ENCODE measurements at places on chromosomes 4 and X. TPM values are rescaled to one million over a fixed set of nuclear protein-coding genes. Genes with fewer than 3 reads are reported as not detected.

- no peak overlapping the region for H3K4me3 ChIP-seq
- no peak overlapping the region for H3K27ac ChIP-seq
- no peaks in the 10 kb centered on the region for H3K4me1 ChIP-seq
- DNase-seq: no peak
- peaks cover 8% of the 10 kb centered on the region for H3K36me3 ChIP-seq
- no peaks in the 10 kb centered on the region for H3K27me3 ChIP-seq
Observed at GRCh38 chr4:88275516-88275915, 8.8 kb downstream of the PPM1K start.

DNA sequence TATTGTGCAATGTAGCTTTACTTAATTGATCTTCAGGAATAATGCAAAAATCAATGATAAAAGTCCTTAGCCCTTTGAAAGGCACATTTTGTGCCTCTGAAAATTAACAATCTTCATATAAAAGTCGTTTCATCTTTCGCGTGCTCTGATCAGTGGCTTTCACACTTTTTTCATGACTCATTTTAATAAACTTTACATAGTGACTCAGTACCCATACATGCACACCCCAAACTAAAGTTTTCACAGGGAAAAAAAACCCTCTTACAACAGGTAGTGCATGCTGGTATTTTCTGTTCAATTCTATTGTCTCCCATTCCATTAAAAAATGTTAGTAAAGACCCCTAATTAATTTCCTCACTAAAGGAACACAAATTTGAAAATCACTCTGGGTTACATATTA, 21.5 kb downstream of the RWDD4 start:
- no peaks in the 10 kb centered on the region for H3K27me3 ChIP-seq
- no peak overlapping the region for H3K27ac ChIP-seq
- peaks cover 3% of the 10 kb centered on the region for H3K4me1 ChIP-seq
- H3K36me3 ChIP-seq: no peaks in the 10 kb centered on the region

- H3K36me3 ChIP-seq: no peaks in the 10 kb centered on the region
- no peak overlapping the region for H3K27ac ChIP-seq
- H3K27me3 ChIP-seq: no peaks in the 10 kb centered on the region
- no peak overlapping the region for H3K4me3 ChIP-seq
- DNase-seq: no peak
- no peaks in the 10 kb centered on the region for H3K4me1 ChIP-seq
Observed at GRCh38 chr4:15568821-15569220, 86.3 kb downstream of the FBXL5 start.

GRCh38 chr4:174580597-174580996, 58.3 kb upstream of the HPGD start:
- no peak for DNase-seq
- H3K27me3 ChIP-seq: no peaks in the 10 kb centered on the region
- H3K36me3 ChIP-seq: no peaks in the 10 kb centered on the region
- H3K4me1 ChIP-seq: no peaks in the 10 kb centered on the region

DNA sequence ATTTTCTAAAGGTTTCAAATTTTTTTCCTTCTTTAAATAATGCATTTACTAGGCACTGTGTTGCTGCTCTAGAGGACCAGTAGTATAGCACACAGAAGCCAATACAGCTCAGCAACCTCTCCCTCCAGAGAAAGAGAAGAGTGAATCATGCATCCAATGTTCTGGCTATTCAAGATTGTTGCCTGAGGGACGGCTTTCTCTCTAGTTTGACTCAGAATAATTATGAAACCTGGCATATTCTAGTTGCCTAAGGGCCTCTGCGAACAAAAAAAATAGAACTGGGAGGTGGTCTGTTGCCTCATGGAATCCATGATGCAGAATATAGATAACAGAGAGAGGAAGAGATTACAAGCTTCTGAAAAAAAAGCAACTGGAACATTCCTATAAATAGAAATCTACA, 1233.3 kb upstream of the PABPC4L start:
- H3K27ac ChIP-seq: no peak overlapping the region
- H3K36me3 ChIP-seq: no peaks in the 10 kb centered on the region
- no peaks in the 10 kb centered on the region for H3K27me3 ChIP-seq
- no peaks in the 10 kb centered on the region for H3K4me1 ChIP-seq

GRCh38 chr4:176011529-176011928, 54.1 kb upstream of the WDR17 start:
- no peaks in the 10 kb centered on the region for H3K4me1 ChIP-seq
- H3K36me3 ChIP-seq: no peaks in the 10 kb centered on the region
- no peak overlapping the region for H3K27ac ChIP-seq
- H3K4me3 ChIP-seq: no peak overlapping the region

DNA sequence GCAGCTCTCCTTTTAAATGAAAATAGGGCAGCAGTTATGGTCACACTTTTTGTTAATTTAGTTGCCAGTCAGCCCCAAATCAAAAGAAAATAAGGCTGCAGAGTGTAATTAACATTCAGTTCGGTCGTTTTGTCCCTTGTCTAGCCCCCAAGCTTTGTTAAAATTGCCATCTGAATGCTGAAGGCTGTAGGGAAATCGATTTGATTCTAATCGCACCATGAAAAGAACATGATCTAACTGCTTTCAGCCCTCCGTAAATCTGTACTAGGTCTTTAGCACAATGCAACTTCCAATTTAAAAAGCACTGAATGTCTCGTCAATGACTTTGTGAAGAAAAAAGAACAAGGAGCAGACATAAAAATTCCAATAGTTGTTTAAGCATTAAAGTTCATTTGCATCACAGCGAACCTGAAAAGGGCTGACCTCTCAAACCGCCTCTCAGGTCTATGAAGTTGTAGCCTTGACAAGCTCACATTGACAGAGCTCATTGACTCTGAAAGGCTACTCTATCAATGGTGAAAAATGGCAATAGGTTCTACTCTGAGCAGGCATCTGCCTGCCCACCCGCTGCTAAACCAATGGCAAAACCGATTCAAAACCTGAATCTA, 48.9 kb downstream of the CHIC2 start:
- H3K36me3 ChIP-seq: no peaks in the 10 kb centered on the region
- peaks cover 11% of the 10 kb centered on the region for H3K4me1 ChIP-seq
- no peaks in the 10 kb centered on the region for H3K27me3 ChIP-seq

DNA sequence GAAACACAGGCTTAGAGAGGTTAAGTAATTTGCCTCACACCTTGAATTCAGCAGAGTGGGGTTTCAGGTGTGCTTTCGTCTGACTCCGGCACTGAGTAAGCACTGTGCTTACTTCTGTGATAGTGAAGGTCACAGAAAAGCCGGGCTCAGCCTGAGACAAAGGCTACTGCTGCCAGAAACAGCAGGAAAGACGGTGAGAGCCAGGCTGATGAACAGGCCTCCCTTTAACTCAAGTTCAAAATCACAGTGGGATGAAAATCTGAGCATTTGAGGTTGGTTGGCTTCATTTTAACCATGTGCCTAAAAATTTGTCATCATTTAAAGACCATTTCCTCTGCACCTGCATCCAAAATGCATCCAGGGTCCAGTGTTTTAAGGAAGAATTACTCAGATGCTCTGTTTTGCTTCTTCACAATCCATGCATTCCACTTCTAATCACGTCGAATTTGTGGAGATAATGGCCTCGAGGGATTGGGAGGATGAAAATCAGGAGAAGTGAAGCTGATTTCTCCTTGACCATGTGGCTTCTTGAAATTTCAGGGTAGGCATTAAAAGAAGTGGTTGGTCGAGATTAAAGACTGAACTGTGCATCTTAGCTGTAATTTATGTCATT, 121.2 kb upstream of the LNX1 start:
- no peak overlapping the region for H3K4me3 ChIP-seq
- H3K36me3 ChIP-seq: no peaks in the 10 kb centered on the region
- H3K27ac ChIP-seq: no peak overlapping the region
- DNase-seq: no peak
- H3K27me3 ChIP-seq: no peaks in the 10 kb centered on the region

- H3K4me1 ChIP-seq: no peaks in the 10 kb centered on the region
- no peak for DNase-seq
- no peaks in the 10 kb centered on the region for H3K27me3 ChIP-seq
- H3K36me3 ChIP-seq: no peaks in the 10 kb centered on the region
- H3K4me3 ChIP-seq: no peak overlapping the region
Observed at GRCh38 chrX:35380808-35381700, 417.1 kb upstream of the MAGEB16 start.

GRCh38 chrX:102745513-102745856, 24.9 kb downstream of the GPRASP3 start:
- H3K27ac ChIP-seq: peak overlapping the region; percentile 36
- DNase-seq: no peak
- H3K4me3 ChIP-seq: peak overlapping the region; percentile 65
- H3K36me3 ChIP-seq: no peaks in the 10 kb centered on the region
- no peaks in the 10 kb centered on the region for H3K27me3 ChIP-seq

- H3K4me1 ChIP-seq: peaks cover 2% of the 10 kb centered on the region
- H3K27me3 ChIP-seq: no peaks in the 10 kb centered on the region
- peak overlapping the region; percentile 73 for H3K27ac ChIP-seq
- no peak for DNase-seq
- no peak overlapping the region for H3K4me3 ChIP-seq
- H3K36me3 ChIP-seq: no peaks in the 10 kb centered on the region
Observed at GRCh38 chrX:13151828-13152517, 107.6 kb upstream of the FAM9C start.

- no peak overlapping the region for H3K27ac ChIP-seq
- no peak for DNase-seq
- peaks cover 2% of the 10 kb centered on the region for H3K4me1 ChIP-seq
- no peaks in the 10 kb centered on the region for H3K27me3 ChIP-seq
- no peak overlapping the region for H3K4me3 ChIP-seq
- H3K36me3 ChIP-seq: no peaks in the 10 kb centered on the region
Observed at GRCh38 chr4:88820698-88821415, 123.2 kb upstream of the NAP1L5 start.

The XK gene
- 1.1 TPM for total RNA-seq

The GPRASP2 gene
- total RNA-seq: 19.1 TPM
